ENCODE measurements at places on chromosomes 7 and 10.

DNA sequence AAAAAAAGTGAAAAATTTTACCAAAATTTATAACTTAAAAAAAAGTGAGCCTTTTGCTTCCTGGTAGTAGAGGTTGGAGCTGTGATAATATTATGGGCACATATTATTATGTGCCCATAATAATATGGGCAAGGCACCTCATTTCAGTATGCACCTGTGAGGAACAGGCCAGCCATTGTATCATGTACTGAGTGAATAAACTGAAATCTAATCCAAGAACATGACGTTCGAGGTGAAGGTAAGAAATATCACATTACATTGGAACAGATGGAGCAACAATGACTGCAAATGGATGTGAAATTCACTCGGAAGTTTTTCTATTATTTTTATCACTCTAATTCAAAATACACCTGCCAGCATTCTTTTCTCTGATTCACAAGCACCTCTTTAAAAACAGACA is 216.0 kb downstream of the KLF6 start:
- DNase-seq = no peak

DNA sequence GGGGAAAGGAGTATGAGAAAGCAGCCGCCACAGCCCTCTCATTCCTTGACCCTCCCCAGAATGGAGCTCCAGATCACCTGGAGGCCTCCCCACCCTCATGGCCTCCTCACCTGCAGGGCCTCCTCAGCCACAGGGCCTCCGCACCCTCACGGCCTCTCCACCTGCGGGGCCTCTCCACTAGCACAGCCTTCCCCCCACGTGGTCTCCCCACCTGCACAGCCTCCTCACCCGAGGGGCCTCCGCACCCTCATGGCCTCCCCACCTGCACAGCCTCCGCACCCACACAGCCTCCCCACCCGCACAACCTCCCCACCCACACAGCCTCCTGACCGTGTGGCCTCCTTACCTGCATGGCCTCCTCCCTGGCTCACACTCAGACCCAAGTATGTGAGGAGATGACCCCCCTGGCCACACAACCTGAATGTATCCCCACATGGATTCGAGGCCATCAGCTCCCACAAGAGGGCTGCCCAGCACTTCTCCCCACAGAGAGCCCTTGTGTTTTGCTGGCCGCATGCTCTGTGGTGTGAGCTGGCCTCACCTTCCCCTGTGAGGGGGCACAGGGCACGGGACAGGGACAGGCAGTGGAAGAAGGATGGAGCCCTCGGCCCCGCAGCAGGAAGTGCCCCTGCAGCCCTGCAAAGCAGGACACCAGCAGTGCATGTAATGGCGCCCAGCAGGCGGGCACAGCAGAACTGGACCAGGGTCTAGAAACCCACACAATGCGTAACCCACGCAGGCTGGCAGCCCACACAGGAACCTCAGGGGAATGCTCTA is 3.1 kb downstream of the DIP2C start:
- DNase-seq = no peak

- no peak for DNase-seq
Observed at GRCh38 chr7:1814089-1814811, 144.2 kb downstream of the ELFN1 start.

DNA sequence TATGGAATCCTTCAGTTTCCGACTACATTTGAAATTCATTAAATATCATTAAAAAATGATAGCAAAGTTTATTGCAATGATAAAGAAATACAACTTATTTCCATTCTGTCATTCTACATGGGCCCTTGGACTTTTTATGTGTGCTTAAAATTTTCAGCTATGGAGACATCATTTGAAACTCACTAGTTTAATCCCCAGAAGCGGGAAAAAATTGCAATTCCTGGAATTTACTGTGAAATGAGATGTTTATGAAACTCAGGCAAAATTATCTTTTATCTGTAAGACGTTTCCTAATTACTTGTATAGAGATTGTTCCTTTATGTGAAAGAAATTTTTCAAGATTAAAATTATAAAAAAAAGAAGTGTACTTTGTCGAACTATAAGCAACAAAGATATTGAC is 213.4 kb downstream of the PARD3 start:
- DNase-seq = no peak

GRCh38 chr7:134902058-134902457 is 84.2 kb upstream of the AGBL3 start:
- no peak for DNase-seq

GRCh38 chr10:91711885-91712680 is 79.2 kb upstream of the PPP1R3C start:
- DNase-seq = no peak

DNA sequence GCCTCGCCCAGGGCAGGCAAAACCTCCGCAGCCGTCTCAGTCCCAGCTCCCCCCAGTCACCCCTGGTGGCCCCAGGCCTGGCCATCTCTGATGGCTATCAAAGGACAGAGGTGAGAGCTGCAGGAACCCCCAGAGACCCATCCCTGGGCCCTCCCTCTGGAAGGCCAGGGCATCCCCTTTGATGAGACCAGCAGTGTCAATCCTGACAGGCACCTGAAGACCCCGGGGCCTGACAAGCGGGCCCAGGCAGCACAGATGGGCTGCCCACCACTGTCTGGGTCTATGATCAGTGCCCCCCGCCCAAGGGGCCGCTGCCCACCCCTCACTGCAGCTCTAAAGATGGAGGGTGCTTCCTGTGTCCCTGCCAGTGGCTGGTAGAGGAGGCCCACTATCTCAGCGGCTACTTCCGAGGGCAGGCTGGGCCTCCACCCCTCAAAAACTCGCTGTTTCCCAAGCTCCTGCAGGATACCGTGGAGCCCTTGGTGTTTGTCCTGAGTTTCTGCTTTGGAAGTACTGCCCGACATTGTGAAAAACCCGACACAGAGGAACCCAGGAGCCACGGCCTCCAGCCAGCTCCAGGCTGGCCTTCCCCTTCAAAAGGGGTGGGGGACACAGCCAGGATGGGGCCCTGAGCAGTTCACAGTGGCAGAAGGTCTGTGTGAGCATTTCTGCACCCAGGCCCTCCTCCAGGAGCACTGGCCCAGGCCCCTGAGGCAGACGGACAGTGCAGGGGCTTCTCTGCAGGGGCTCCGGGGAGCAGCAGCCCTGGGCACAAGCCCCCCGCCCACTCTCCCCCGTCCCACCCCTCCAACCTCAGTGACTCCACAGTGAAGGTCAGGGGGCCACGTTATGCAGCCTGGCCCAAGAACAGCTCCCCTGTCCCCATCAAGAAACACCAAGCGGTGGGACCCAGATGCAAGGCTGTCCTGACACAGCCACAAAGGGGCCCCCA is 99.2 kb downstream of the PDGFA start:
- no peak for DNase-seq

- no peak for DNase-seq
Observed at GRCh38 chr7:2014391-2015241, 218.1 kb downstream of the MAD1L1 start.

GRCh38 chr10:71857934-71858890 is 7.2 kb upstream of the PSAP start:
- no peak for DNase-seq

DNA sequence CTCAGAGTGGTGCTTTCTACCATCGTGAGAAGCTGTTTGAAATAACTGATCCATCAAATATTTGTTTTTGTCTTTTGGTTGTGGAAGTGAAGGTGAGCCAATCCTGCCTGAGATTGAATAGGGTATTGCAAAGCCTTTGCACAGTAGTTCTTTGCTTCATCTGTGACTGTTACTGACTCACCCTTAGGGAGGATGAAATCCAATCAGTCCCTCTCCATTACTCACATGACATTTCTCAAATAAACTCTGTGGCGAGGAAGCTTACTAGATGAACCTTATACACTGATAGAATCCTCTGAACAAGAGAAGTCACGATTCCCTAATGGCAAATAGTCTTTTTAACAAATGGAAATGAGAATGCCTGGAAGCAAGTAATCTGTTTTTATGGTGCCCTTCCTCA is 31.9 kb downstream of the HEPACAM2 start:
- no peak for DNase-seq

DNA sequence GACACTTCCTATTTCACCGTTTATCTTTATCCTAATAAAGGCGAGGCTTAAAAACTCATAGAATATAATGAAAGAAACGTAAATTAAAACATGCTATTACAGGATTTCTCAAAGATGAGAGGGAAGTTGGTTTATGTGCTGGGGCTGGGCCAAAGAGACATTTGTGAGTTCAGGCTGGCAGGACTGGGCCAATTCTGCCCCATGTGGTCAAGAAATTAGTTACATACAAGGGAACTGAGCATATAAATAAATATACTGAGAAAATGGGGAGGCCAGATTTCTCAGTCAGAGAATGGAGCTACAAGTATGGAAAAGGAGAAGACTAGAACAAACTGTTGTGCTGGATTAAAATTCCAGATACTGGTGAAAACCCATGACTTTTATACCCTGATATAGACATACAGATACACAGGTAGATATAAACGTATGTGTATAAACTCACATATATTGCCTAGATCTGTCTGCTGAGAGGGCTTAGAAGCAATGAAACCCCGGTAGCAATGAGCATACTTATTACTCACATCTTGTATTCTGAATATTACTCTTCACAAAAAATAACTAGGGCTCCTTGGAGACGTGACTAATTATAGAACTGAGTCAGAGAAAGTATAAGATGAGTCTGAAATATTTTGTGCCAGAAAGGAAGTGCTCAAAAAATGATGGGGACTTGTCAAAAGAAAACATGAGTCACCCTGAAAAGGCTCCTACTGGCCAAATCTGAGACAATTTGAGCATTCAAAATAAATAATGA is 155.7 kb upstream of the FGFR2 start:
- no peak for DNase-seq

DNA sequence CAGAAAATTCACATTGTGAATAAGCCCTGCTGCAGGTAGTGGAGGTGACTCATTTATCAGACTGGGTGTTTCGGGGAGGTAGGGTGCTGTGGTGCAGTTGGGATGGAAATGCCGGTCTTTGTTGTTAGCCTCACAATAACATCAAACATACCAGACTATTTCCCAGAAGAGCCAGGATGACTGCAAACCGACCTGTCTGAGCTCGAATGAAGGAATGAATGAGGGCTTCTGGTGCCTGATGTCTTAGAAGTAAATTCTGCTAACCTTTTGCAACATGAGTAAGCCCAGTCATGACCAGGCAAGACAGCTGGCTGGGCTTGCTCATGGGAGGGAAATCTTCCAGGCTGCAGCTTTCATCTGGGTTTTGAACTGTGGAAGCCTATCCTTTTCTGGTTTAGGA is 2.4 kb upstream of the VDAC2 start:
- DNase-seq = no peak

GRCh38 chr10:68334672-68335467 is 2.1 kb upstream of the PBLD start:
- DNase-seq = no peak

GRCh38 chr10:72252972-72253371 is 20.8 kb upstream of the DDIT4 start:
- no peak for DNase-seq

DNA sequence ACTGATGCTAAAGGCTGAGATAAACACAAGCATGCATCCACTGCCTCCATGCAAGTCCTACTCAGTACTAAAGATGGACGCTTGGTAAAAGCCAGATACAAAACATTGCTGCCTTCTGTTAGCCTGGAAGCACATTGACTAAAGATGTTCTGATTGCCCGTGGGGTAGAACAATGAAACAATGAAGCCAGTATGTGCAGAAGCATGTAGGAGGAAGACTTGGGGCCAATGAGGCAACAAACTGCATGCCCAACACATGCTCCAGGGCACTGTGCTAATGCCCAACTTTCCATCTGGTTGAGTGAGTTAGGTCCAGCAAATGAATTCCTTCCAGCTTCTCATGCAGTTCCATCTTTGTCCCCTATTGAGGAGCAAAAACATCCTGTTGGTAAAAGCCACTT is 1245.5 kb downstream of the GATA3 start:
- no peak for DNase-seq

- DNase-seq = no peak
Observed at GRCh38 chr10:29900865-29901264, 158.5 kb downstream of the JCAD start.

GRCh38 chr10:121600611-121601010 is 2.4 kb upstream of the FGFR2 start:
- DNase-seq = no peak

DNA sequence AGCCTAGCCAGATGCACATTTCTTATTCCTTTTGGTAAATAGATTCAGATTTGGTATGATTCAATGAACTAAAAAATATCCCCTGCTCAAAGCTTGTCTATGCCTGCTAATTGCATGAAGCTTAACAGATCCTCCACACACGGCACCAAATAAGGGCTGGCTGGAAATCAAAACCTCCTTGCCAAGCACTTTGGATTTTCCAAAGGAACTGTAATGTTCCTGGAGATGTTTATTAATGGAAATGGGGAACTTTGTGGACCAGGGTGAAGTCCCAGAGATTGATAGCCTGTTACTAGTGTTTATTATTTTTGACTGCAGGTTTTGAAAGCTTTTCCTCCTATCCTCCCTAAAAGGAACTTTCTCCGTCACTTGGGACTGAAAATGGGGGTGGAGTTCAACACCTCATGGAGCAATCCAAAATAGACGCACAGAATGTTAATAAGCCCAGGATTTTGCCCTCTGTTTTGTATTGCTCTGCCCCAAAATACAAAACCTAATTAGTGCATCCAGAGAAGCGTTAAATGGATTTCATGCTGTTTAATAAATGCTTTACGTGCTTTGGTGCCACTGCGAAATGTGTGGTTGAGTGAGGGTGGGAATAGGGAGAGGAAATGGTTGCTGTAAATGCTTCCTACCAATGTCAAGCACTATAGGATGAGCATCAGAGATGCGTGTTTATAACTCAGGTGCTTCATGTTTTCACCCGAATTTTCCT is 1027.7 kb downstream of the LRMDA start:
- DNase-seq = no peak

- no peak for DNase-seq
Observed at GRCh38 chr10:90420637-90421318, 437.1 kb downstream of the HTR7 start.

GRCh38 chr10:103622935-103623574 is 129.6 kb downstream of the NEURL1 start:
- no peak for DNase-seq

- no peak for DNase-seq
Observed at GRCh38 chr10:59465088-59465487, 102.7 kb upstream of the FAM13C start.

DNA sequence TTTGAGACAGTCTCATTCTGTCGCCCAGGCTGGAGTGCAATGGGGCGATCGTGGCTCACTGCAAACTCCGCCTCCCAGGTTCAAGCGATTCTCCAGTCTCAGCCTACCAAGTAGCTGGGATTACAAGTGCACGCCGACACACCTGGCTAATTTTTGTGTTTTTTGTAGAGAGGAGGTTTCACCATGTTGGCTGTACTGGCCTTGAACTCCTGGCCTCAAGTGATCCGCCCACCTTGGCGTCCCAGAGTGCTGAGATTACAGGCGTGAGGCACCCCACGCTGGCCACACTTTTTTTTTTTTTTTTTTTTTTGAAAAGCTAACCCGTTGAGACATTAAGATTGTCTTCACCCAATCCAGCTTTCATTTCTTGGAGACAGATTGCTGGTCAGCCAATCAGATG is 2.1 kb downstream of the ZNF273 start:
- DNase-seq = no peak

Measured in dorsolateral prefrontal cortex (tissue), 122 donors.